AG08395 (cell line): ENCODE measurements at places on chromosomes 1 and 21.

- no peak for DNase-seq
Observed at GRCh38 chr1:69754521-69754920, 186.8 kb downstream of the LRRC7 start.

GRCh38 chr1:26531651-26532131 lies 2.1 kb downstream of the RPS6KA1 start:
- no peak for DNase-seq

DNA sequence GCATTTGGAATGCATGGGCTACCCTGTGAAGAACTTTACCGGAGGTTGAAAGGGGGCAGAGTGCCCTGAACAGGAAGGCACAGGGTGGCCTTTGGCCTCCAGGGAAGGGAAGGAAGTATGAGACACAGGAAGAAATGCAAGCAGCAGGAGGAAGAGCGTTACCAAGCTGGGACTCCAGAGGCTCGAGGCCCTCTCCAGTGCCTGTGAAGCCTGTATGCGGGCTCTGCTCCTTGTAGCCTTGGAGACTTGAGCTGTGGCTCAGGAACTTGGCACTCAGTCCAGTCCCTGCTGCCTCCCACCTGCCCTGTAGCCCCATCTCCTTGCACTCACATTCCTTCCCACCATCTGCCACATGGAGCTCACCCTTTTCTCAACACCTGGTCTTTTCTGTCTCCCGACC lies 33.5 kb upstream of the RNF19B start:
- DNase-seq, result no peak

DNA sequence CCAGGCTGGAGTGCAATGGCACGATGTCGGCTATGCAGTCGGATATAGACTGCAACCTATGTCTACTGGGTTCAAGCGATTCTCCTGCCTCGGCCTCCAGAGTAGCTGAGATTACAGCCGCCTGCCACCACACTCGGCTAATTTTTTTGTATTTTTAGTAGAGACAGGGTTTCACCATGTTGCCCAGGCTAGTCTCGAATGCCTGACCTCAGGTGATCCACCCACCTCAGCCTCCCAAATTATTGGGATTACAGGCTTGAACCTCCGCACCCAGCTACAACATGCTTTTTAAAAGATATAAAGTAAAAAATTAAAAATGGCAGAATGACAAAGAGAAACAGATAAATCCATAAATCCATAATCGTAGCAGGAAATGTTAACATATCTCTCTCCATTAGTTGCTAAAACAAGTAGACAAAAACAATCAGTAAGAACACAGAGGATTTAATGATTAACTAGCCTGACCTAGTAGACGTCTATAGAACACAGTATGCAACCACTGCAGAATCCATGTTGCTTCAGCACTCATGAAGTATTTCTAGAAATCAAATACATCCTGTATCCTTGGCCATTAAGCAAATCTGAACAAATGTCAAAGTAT lies 59.9 kb upstream of the SPOCD1 start:
- no peak for DNase-seq

DNA sequence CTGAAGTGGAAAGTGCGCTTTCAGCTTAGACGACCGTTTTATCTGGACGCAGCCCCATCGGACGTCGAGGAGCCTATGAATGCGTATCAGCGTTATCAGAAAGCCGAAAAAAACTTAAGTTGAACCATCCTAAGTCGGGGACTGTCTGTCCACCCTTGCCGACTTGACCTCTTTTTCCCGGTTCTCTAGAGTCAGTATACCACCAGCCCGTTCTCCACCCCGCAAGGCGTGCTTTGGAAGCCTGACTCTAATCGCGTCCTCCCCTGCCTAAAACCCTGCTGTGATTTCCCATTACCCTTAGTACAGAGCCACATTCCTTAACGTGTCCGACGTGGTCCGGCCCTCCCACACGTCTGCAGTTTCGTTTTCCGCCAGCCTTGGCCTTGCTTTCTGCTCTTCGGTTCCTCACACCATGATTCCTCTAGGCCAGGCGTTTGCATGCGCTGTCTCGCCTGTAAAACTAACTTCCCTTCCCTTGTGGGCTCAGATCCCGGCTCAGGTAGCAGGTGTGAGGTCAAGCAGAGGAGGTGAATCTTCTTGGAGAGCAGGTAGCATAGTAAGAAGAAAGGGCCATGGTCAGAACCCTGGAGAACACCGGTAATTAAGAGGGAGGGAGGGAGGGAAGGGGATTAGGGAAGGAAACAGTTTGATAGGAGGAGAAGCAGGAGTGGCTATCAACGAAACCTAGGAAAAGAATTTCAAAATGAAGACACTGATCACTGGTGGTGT lies 865 bp downstream of the ADPRS start:
- peak; percentile 31 for DNase-seq

DNA sequence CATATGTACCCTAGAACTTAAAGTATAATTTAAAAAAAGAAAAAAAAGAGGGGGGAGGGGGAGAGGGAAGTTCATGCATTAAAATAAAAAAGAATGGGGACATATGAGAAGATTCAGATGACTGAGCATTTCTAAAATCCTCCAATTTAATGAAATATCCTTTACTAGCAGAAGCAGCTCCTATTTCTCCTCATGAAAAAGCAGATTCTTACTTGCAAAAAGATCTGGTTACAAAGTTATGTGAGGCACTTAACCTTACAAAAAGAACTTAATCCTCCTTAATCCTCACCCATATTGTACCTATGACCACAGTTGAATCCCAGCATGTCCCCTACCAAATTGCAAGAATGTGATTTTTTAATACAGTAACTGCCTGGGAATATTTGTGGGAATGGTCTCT lies 298.5 kb downstream of the SRGAP2C start:
- no peak for DNase-seq

- DNase-seq, result no peak
Observed at GRCh38 chr1:4531842-4532241, 122.6 kb upstream of the AJAP1 start.

- DNase-seq, result no peak
Observed at GRCh38 chr21:42279341-42279871, 35.8 kb downstream of the TFF3 start.

DNA sequence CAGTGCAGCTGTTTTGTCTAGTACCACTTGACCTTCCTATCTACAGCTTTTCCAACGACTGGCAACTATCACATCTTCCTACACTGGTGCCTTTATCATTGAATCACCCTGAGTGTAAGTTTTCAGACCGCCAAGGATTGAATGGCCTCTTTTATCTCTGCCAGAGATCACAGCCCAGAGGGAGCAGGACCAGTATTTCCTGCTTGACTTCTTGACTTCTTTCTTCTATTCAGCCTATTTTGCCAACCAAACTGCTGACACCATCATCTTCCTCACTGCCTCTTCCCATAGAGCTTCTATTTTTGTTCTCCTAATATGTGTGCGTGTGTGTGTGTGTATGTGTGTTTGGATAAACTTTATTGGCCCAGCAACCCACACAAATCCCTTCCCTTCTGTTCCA lies 53.8 kb downstream of the SERBP1 start:
- DNase-seq, result no peak

DNA sequence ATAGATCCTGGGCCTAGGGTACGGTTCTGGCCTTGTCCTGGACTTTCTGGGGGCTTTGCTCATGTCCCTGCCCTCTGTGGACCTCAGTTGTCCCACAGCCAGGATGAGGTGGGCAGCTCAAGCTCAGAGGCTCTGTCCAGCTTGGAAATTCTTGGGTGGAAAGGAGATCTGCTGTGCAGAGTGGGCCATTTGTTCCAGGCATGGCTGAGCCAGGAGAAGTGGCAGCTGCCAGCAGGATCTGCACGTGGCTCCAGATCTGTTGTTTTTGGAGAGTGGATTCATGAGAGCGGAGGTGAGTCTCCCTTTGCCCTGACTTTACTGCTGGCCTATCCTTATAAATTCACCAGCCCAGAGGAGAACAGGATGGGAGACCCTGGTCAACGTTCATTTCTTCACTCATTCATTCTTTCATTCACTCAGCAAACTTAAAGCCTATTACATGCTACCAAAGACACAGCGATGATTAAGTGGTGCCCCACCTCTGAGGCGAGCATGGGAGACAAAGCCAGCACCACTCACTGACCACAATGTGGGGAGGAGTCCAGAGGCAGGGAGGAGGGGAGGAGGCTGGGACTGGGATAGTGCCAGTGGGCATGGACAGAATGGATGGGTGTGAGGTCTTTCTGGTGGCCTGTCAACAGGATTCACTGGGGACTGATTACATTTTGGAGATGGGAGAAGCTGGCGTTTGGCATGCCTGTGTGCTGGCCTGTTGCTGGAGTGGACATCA lies 205.1 kb downstream of the TRABD2B start:
- DNase-seq, result no peak

- no peak for DNase-seq
Observed at GRCh38 chr1:233081735-233082134, 131.3 kb downstream of the NTPCR start.

DNA sequence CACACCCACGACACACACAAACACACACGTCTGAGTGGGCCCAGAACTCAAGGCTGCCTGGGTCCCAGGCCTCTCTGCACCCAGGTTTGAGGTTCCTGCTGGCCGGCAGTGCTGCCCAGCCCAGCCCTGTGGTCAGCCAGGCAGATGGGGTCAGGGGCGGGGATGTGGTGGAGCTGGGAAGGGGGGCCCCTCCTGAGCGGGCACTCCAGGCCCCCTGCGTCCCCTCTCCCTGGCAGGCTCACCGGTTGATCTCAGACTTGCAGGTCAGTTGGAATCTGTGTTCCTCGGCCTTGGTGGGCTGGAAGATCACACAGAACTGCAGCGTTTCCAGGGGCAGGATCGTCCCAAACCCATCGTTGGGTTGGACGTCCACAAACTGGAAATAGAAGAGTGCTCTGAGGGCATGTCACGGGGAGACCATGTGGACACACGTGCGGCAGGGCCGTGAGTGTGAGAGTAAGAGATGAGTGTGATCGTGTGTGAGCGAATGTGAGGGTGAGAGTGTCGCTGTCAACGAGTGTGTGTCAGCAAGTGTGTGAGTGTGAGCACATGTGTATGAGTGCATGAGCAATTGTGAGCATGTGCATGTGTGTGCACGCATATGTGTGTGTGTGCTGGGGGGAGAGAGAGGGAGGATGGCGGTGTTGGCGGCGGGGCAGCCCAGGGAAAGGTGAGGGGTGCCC lies 19.7 kb upstream of the TMEM52 start:
- DNase-seq, result no peak

GRCh38 chr1:157325220-157325619 lies 187.0 kb upstream of the ETV3 start:
- DNase-seq, result no peak

- no peak for DNase-seq
Observed at GRCh38 chr1:204878621-204879234, 8.1 kb downstream of the NFASC start.

GRCh38 chr1:24909388-24909898 lies 20.6 kb downstream of the RUNX3 start:
- DNase-seq, result peak; percentile 25

GRCh38 chr1:236102611-236103010 lies 37.7 kb upstream of the NID1 start:
- no peak for DNase-seq

- DNase-seq, result no peak
Observed at GRCh38 chr1:228316589-228317387, 89.8 kb downstream of the TRIM11 start.

- no peak for DNase-seq
Observed at GRCh38 chr1:201178718-201179117, 11.9 kb upstream of the IGFN1 start.

DNA sequence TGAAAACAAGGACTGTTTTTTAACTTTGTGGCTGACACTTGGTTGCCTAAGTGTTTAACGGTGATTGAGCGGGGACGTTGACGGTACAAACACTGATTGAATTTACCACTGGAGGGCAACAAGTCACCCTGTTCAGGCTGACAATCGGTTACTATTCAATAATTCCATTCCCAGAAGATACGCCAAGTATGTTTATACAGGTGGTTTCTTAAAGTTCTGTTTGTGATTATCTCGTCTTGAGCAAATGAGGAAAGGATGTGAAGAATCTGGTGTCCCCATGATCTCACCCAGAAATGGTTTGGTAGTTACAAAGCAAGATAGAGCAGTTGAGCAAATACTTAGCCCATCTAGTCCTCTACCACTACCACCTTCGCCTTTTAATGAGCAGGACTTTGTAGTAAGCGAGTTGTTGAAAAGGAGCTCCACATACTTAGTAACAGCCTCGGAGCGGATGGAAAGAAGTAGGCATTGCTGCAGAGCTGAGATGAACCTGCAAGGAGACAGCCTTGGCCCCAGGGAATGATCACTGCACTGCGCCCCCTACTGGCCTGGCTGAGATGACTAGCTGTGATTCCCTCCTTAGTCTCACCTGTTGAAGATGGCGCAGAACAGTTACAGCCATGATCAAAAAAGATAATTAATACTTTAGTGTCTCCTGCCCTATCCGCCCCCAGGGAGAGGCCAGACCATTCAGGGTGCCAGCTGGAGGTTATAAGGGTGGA lies 36.3 kb downstream of the IFNAR1 start:
- peak; percentile 77 for DNase-seq

DNA sequence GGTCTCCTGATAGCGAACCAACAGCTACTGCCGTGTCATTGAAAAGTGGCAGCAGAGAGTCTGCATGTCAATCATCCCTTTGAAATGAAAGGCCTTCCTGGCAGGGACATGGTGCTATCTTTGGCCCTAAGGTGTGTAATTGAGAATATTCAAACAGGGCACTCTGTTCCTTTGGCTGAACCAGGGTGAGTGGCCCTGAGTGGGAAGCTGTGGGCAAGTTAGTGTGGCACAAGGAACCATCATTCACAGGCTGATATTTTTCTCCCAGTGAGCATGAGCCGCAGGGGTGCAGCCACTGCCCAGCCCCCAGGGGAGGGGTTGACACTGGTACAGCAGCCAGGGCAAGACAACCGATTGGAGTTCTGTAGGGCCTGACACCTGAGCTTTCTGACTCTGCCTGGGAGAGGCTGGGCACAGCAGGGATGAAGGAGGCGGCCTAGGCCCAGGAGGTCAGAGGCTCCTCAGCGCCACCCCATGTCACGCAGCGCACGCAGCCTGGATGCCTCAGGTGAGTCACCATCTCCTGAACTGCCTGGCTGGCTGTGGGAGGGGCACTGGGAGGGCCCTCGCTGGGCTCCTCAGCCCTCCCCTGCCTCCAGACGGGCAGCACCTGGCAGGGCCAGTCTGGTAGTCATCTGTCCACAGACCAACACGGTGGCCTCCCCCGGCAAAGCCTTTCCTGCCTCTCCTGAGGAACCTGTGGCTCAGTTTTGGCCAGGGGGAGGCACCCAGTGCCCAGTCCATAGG lies 13.2 kb downstream of the QSOX1 start:
- DNase-seq, result no peak

GRCh38 chr1:40059960-40060750 lies 19.6 kb downstream of the CAP1 start:
- no peak for DNase-seq

DNA sequence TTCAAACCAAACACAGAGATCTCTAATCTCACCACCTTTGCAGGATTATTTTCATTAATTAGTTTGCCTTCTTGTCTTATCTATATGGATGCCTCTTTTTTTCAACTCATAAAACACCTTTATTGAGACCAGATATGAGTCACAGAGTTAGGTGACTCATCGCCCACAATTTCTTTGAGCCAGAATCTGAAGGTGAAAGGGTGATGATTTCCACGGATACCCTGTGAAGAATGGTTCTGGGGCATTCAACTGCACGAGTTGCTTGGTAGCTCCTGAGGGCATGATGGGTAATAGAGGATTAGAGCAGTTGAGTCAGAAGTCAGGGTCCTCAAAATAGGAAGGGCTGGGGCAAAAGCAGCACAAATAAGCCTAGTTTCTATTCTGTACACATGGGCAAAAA lies 128.2 kb downstream of the TBX19 start:
- no peak for DNase-seq
